Stimulated activated CD4-positive, alpha-beta T cell treated with anti-CD3 and anti-CD28 coated beads, TNF-alpha, amount 100 ng/mL, for 4 hours (primary cell): ENCODE measurements at places on chromosomes 1 and 21.
A peak's percentile ranks its signal among the peaks of the same experiment; 100 is the strongest.

DNA sequence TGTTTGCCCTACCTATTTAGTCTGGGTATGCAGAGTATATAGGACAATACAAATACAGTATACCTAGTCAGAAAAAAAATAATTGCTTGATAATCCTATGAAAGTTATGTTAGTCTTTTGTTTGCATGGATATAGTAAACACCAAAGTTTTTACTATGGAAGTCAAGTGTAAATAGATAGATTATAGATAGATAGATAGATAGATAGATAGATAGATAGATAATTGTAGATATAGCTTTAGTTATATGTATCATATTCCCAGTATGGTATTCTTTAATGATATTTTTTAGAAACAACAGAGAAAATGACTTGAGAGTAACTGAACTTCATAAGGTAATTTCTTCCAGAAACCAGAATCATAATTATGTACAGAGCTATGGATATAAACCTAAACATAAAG is 158.2 kb downstream of the NCAM2 start:
- DNase-seq = no peak

DNA sequence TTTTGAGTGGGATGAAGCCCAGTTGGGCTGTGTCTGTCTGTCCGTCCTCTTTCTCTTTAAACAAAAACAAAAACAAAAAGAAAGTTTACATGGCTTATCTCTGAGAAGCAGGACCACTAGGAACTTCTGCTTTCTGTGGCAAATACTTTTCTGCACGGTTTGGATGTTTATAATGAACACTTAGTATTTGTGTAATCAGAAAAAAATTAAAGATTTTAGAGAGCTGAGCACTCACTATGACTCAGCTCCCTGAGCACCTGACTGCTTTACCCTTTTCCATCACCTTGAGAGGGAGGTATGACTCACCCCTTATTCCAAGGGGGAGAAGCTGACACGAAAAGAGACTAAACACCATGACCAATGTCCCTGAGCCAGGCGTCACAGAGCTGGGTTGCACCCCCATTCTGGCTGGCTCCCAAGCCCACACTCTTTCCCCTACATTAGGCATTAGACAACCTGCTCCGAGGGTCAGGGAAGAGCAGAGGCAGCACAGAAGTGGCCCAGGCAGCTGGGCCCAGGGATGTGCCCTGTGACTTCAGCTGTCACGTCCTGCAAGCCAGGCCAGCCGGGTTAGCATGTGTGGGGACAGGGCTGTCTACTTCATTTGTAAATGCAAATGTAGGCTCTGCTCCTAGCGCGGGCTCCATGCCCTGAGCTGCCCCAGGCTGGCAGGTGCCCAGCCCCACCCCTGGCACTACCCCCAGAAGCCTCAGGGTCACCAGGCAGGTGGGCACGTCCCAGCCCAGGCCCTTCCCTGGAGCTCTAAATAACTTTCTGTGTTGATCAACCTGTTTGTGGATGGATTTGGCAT is 30.4 kb downstream of the RAP1GAP start:
- no peak for DNase-seq

DNA sequence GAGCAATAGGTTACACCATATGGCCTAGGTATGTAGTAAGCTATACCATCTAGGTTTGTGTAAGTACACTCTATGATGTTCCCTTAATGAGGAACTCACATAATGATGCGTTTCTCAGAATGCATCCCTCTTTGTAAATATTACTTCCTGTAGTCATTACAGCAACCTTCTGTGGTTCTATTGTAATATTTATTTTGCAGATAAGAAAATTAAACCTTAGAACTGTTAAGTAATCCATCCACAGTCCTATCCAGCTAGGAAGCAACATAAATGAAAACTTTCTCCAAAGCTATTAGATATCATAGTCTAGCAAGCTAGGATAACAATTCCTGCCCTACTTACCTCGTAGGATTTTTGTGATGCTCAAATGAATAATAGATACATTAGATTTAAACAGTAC is 88.7 kb downstream of the WLS start:
- no peak for DNase-seq

- DNase-seq = no peak
These were observed 124.9 kb upstream of the TMEM51 start for GRCh38 chr1:15028616-15029015.

- DNase-seq = no peak
These were observed 26.4 kb downstream of the OPTC start for GRCh38 chr1:203520315-203520714.

DNA sequence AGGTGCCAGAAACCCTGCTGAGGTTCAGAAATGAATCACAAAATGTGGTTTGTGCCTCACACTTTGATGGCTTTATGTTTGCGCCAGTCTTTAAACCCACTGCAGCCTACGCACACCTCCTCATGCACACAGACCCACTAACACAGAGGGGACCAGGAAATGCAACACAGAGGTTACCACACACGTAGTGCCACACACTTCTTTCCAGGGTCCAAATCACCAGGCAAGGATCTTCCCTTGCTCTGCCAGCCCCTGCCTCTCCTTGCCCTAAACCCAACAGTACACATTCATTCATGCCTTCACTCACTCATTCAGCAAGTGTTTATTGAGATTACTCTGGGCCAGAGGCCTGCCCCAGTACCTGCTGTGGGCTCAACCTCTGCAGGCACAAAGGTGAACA is 17.5 kb downstream of the MAB21L3 start:
- no peak for DNase-seq

DNA sequence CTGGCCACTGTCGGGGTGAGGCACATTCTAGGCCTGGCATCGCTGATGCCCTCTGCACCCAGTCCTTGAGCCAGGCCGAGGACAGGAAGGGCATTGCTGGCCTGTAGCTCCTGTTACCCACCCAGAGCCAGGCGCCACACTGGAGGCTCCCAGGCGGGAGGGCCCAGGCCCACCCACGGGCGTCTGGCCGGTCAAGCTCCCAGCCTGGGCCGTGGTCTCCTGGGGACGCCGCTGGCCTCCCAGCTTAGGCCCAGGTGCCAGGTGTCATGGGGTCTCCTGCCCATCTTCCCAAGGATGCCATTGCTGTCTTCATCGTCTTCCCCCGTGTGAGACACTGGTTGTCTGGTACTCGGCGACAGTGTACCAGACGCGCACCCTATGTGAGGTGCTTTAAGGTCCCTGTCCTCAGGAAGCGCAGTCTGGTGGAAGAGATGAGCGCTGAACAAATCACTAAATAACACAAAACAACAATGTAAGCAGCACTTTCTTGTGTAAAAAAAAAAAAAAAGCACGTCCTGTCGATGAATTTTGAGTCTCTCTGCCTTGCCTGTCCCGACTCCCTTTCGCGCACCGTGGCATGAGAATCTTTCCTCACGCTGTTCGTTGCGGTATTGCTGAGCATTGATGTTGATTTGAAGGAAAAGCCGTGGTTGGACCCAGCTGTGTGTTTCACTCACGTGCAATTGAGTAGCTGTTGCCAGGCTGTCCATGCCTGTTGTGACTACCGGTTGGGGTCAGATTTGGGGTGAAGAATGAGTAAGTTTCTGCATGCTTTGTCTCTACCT is 27.0 kb upstream of the TRAPPC10 start:
- no peak for DNase-seq

- no peak for DNase-seq
These were observed 40.5 kb upstream of the KRTAP19-8 start for GRCh38 chr21:31078796-31079195.

DNA sequence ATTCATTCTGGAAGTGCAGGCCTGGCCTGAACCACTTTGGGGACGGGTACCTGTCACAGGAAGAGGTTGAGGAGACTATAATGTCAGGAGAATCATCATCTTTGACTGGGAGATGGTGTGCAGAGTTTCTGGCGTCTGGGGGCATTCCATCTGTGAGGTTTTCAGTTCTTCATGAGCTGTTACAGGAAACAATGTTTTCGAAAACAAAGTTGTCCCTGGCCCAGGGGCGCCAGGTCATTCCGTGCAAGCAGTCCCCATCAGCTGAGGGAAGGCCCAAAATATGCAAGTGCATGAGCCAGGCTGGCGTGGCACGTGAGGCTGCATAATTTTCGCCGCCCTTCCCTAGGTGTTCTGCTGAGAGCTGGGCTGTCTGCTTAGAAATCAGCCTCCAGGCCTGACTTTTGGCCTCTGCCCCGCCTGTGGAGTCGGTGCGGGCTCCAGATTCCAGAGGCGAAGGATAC is 68.4 kb upstream of the ATP5PO start:
- DNase-seq = no peak

- no peak for DNase-seq
These were observed 1.6 kb downstream of the COL11A1 start for GRCh38 chr1:103106426-103107341.

- no peak for DNase-seq
These were observed 174.7 kb upstream of the C1orf105 start for GRCh38 chr1:172245788-172246187.

- DNase-seq = no peak
These were observed 161.5 kb upstream of the ESRRG start for GRCh38 chr1:216884614-216885229.

GRCh38 chr1:150165622-150166612 is 16.2 kb downstream of the PLEKHO1 start:
- peak; percentile 19 for DNase-seq

GRCh38 chr1:238558156-238558555 is 667.4 kb upstream of the ZP4 start:
- DNase-seq = no peak

- DNase-seq = no peak
These were observed 5.2 kb upstream of the GIPC2 start for GRCh38 chr1:78040484-78041089.

- DNase-seq = peak; percentile 57
These were observed 35.8 kb downstream of the PIK3CD start for GRCh38 chr1:9687120-9687873.

DNA sequence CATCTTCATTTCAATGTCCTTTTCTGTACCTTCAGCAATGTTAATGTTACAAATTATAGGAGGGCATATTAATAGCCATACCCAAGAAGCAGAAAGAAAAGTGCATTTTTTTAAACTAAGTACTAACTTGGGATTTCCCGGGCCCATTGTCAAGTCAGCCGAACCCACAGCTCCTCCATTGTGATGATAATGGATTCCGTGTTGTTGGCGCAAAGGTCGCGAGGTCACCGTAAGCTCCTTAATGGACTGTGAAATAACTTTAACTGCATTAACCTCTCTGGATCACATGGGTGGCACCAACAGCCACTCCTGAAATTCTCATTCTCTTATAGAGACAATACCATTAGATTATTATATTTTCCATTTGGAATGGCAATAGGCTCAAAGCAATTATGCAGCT is 250.6 kb upstream of the RRP15 start:
- DNase-seq = no peak

DNA sequence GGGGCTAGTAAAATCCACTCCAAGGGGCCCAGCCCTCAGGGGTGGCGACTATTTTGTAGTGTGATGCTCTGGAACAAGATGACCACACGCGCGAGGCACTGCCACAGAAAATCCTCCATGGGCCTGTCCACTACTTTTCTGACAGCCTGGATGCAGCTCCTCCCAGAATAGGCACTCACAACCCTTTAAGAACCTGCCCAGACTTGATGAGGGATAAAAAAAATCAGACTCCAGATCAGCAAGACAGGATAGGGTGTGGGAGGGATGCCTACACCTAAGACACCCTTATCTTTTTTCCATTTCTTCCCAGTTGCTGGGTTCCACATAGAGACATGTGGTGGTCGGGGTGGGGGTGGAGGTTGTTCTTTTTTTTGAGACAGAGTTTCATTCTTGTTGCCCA is 33.5 kb downstream of the PCAT6 start:
- DNase-seq = no peak

DNA sequence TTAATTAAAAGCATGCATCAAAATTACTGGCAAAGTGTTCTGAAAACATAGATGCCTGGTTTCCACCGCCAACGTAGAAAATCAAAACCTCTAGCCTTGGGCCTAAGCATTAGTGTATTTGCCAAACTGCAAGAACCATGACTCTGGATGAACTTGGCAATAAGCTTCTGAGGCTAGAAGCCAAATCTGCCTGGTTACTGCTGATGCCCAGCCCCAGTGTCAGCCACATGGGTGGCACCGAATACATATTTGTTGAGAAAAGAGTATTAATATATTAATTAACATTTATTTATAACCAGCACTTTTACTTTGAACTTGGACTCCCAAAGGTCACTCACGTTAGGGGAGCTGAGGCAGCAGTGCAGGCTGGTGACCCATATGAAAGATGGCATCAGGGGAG is 140.6 kb upstream of the HMGB4 start:
- DNase-seq = no peak

- no peak for DNase-seq
These were observed at the start of gene S100A3 for GRCh38 chr1:153548722-153549688. Gene S100A3 (minus strand): TSS chr1:153549258. CDS start chr1:153548485, 773 bp downstream.

DNA sequence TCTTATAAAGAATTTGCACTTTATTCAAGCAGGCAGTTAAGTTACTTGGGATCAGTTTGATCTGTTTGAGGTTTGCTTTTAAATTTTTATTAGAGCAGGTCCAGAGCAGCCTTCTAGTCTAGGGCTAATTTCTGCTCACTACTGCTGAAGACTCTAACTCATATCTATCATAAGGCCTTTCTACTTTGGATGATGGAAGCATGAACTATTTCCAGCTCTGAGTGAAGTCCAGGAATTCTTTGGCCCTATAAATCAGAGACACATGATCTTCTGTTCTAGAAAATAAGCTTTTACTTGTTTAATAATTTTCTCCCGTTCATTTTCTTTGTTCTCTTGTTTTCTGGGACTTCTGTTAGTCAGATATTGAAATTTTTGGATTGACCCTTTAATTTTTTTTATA is 14.7 kb downstream of the NIBAN1 start:
- no peak for DNase-seq

DNA sequence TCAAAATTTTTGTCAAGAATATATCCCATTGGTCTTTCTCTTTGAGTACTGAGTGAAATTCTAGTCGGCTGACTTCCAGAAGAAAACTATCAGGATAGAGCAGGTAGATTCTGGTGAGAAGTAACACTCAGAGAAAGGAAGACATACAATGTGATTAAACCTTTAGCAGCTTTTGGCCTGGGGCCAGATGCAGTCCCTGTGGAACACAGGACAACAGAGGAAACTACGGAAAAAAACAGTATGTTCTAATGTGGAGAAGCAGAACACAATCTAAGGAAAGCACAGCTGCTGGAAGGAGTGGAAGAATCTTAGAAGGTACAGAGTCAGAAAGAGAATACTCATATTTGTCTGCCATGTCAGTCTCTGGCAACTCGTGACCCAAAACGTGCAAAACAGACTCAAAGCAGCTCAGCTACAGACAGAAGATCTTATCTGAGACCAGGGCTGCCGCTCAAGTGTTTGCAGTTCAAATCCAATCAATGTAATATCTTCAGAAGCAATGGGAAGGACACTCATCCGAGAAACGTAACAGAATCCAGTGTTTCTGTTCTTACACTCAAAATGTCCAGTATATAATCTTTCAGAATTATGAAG is 283.8 kb downstream of the MRPL39 start:
- DNase-seq = no peak

- no peak for DNase-seq
These were observed 95.0 kb downstream of the GDAP2 start for GRCh38 chr1:117834416-117834815.

- no peak for DNase-seq
These were observed 5.9 kb upstream of the SLC6A17 start for GRCh38 chr1:110144366-110144765.

- DNase-seq = no peak
These were observed 16.2 kb upstream of the GPR157 start for GRCh38 chr1:9145021-9145668.

- DNase-seq = no peak
These were observed 111.5 kb upstream of the USP24 start for GRCh38 chr1:55326496-55327243.
